ENCODE measurements at places on chromosomes 6 and 20.
A peak's percentile ranks its signal among the peaks of the same experiment; 100 is the strongest.

DNA sequence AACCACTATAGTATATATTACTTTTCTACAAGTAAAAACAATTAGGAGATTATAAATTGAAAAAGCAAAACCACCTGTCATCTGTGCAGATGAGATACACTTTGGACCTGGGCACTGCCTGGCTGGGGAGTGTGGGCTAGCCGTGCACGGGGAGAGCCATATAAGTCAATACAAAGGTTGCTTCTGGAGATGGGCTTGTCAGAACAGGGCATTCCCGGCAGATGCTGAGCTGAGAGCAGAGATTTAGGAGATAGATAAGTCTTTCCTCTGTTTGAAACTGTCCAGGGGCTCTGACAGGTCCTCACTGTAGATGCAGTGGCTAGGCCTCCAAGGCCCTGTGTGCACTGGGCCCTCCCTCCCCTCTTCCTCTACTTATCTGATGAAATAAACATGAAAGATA, 34.5 kb downstream of the CD164 start:
- no peak for DNase-seq

GRCh38 chr6:91167846-91168245, 581.0 kb upstream of the MAP3K7 start:
- no peak for DNase-seq

DNA sequence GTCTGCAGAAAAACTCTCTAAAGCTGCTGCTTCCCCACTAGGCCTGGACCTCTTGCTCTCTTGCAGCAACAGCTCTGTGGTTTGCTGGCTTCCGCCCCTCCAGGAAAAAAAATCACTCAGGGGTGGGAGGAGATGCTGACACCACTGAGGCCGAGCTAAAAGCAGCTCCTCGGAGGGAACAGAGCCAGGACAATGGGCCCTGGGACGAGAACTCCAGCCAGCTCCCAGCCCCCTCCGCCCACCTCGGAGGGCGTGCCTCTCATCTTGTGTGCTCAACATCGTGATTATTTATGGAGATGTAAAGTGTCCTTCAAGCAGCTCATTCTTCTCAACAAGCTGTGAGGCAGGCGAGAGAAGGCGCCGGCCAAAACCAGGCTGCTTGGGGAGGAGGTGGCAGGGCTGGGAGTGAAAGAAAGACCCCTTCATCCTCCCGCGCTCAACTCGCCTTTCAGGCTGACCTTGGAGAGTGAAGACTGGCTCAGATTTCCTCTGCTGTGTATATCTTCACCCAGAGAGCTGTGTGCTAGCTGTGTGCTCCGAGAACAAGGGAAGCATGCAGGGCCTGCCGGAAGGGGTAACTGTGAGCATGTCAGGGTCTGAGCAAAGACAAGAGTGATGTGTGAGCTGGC, 53.5 kb upstream of the LRFN2 start:
- DNase-seq, result no peak

- no peak for DNase-seq
Measured at GRCh38 chr20:48676795-48677460, 150.9 kb downstream of the PREX1 start.

- no peak for DNase-seq
Measured at GRCh38 chr20:52311209-52311794, 119.7 kb upstream of the ZFP64 start.

- no peak for DNase-seq
Measured at GRCh38 chr20:35319871-35320197, 27.6 kb upstream of the FAM83C start.

GRCh38 chr6:22222469-22222868, 74.4 kb downstream of the PRL start:
- DNase-seq, result no peak

DNA sequence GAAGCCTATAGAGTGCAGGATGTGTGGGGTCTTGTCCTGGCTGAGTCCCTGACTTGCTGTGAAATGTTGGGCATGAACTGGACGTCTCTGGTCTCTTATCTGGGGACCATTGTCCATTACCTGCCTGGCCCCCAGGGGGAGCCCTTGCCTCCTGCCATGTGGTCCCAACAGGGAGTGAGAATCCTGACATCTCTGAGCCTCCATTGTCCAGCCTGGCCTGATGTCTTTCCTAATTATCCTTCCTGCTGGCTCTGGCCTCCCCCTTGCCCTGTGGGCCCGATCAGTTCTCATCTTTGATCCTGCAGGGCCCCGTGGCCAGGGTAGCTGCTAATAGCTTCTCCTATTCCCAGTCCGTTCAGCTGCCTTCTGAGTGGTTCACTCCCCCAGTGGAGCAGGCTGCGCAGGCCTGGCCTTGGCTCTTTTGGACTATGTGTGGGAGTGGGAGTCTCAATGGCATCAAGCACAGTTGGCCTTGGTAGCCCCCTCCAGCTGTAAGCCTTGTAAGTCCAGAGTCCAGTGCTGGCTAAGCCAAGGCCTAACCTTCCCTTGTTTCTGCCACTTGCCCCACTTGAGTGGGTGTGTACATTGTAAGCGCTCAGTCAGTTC, 77.9 kb upstream of the RALY start:
- DNase-seq, result peak; percentile 24

DNA sequence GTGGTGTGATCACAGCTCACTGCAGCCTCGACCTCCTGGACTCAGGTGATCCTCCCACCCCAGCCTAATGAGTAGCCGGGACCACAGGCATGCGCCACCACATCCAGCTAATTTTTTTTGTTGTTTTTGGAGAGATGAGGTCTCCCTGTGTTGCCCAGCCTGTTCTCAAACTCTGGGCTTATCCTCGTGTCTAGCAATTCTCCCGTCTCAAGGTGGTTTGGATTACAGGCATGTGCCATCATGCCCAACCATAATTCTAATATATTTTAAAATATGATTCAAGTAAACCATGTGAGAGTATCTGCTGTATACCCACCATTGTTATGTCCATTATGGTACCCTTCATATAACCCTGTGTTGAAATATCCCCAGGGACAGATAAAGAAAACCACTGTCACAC, 60.3 kb upstream of the C20orf144 start:
- DNase-seq, result no peak

- no peak for DNase-seq
Measured at GRCh38 chr20:59520814-59521213, 83.5 kb upstream of the PHACTR3 start.

GRCh38 chr20:13425381-13426135, 204.5 kb downstream of the ISM1 start:
- DNase-seq, result no peak

- DNase-seq, result no peak
Measured at GRCh38 chr6:147192278-147192911, 11.8 kb upstream of the STXBP5 start.

DNA sequence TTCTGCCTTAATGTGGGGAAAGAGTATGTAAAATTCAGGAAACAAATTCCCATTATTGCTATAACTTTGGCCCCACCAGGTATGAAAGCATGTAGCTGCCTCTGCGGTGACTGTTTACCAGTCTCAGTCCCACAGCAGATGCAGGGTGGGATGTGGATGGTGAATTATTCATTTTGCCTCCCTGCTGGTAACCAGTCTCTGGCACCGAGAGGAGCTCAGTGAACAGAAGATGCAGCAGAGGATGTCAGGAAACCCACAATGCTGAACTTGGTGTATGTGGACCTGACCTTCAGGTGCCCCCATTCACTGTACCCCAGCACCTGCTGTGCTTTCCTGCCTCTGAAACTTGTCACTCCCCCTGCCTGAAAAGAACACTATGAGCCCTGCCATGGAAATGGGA, 8.8 kb upstream of the METTL24 start:
- no peak for DNase-seq

Data from T follicular helper cell (primary cell).